ENCODE measurements at places on chromosomes 2 and 18.

DNA sequence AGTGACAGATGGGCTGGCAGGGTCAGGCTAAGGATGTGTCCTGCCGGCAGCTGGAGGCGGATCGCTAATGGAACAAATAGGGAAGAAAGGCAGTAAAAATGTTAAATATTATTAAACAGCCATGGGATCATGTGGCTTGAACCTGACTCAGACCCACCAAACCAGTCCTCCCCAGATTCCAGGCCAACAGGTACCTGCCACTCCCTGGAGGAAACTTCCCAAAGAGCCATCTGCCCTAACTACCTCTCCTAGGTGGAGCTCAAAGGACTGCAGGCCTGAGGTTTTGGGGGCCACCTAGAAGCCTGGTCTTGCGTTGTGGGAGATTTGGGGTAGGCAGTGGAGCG is 34.3 kb downstream of the CIB4 start:
- DNase-seq: no peak

GRCh38 chr2:113734185-113734584 is 22.3 kb downstream of the SLC35F5 start:
- DNase-seq: no peak

DNA sequence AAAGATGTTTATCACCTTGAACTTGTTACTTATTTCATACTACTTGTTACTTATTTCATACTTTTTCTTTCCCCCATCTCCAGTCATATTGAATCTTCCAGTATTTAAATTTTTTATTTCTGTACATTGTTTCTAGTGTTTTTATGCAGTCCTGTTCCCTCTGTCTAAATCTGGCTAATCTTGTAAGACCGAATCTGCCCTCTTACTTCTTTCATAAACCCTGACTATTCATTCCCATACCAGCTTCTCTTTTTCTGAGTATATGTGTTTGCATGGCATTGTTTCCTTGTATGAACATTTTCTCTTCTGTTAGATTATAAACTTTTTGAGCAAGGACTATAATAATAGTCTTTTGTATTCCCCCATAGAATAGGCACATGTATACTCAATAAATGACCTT is 131.7 kb downstream of the TAF4B start:
- no peak for DNase-seq

- DNase-seq: no peak
Observed at GRCh38 chr2:36486521-36487044, 111.4 kb downstream of the FEZ2 start.

DNA sequence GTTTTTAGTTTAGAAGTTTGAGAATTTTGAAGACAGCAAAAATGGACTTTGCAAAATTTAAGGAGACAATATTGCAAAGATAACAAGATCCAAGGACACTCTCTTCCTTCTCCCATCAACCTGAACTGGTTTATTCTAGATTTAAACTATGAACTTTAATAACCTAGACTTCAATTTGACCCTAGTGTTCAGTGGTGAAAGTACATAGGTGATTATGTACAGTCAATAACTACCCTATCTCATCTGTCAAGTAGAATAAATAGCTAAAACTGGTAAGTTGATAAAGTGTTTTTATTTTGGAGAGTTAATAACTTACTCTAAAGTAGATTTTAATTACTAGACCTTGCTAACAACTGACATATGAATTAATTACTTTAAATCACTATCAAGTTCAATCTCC is 52.9 kb upstream of the NFE2L2 start:
- DNase-seq: no peak

GRCh38 chr2:1082456-1083205 is 132.0 kb downstream of the SNTG2 start:
- DNase-seq: no peak

DNA sequence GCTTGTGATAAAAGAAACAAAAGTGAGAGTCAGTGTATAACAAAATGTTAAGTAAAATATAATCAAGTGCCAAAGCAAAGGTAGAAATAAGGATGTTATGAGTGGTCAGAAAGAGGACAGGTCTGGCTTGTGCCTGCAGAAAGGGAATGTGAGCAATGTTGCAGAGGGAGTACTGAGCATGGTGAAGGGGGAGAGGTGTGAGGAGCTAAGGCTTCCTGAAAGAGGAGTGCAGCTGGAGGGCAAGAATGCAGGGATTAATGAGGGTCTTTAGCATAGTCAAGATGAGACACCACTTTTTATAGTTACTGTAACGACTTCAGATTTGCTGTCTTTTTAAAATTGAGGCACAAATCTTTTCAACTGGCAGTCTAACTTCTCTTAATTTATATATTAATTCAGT is 22.0 kb upstream of the FIGN start:
- no peak for DNase-seq

DNA sequence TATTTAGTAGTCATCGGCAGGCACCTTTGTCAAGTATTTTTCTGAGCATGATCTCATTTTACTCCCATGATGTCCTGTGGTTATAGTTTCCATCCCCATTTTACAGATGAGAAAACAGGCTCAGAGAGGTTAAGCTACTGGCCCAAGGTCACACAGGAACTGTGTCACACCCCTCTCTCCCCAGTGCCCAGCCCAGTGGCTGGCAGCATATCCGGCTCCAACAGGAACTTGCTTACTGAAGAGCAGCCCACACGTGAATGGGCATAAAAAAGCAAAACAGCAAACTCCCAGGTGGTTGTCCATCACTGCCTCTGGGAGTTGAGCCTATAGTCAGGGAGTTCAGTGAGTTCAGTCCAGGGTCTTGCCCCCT is 8.3 kb upstream of the KLF11 start:
- no peak for DNase-seq

GRCh38 chr2:72713857-72714256 is 112.0 kb downstream of the EXOC6B start:
- DNase-seq: no peak

DNA sequence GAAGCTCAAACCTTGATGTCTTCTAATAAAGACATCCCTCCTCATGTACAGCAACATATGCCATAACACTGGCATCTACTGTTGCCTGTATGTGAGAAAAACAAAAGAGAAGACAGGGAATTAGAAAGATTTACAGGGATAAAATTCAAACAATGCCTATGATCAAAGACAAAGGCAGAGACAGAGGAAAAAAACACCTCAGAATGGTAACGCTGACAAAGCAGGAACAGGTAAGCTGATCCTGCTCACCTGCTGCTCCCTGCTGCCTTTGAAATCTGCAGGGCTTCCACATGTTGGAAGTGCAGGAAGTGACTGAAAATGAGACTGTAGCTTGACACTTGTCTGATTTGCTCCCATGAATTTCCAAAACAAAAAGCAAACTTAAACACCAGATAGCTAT is 90.2 kb upstream of the DNAJC10 start:
- DNase-seq: no peak

- DNase-seq: no peak
Observed at GRCh38 chr18:70494524-70494923, 205.7 kb downstream of the SOCS6 start.

DNA sequence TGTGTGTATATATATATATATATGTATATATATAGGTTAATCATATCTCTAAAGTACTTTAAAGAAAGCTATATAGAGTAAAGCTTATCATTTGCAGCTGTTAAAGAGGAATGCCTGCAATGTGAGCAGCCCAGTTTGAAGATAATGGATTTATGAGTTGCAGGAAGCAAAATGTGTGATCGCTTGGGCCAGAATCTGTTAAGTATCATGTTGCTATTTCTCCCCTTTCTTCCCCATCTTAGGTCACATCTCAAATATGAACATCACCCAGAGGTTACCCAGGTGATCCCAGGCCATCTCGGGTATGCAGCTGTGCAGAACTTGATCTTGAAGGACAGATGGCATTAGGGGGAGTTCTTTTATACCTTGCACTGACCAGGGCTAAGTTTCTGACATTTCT is 316.5 kb downstream of the MTX2 start:
- DNase-seq: no peak

DNA sequence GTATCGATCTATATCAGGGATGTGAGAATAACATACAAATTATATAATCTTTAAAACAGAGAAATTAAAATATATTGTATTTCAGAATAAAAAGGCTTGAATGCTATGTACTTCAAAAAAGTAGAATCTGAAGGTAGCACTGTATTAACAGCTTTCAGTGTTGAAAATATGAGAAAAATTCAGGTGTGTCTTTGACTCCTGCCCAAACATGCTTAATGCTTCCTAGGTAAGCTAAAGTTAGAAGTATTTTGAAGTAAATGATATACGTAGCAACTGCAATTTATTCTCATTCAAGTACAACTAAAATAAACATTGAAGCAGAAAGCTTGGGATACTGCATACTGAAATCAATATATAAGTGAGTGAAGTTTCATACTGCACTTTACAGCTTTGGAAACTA is 1082.0 kb upstream of the ACVR2A start:
- DNase-seq: no peak

DNA sequence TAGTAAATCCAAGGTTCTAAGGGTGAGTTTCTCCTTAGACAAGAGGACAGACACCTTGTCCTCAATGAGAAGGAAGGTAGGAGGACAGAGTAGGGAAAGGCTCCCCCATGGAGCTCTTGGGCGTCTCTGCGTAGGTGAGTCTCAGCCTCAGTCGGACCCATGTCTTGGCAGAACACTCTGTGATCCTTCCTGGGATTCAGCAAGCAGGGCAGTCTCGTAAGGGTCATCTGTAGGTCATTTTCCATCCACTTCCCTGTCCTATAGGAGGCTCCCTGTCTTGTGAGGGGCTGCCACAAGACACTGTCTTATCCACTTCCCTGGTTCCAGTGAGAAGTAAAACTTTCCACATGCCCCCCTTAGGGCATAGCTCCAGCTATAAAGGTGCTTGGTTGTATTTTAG is 122.6 kb upstream of the TWIST2 start:
- no peak for DNase-seq

DNA sequence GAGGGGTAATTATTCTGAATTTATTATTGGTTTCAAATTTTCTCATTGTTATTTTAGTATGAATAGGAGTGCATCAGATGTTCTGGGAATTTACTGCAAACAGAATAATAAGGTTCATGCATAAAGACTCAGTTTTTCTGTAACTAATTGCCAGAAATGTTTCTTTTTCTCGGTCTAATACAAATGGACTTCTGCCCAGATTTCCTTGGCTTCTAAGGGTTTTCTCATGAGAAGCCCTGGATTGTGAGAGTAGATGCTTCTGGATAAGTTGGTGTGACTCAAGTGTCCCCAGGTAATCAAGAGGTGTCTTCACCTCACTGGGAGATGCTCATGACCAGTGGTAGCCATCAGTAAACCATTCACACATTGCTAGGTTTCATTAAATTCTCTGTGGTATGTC is 78.5 kb downstream of the CCDC85A start:
- DNase-seq: no peak

GRCh38 chr2:168211664-168212163 is 35.7 kb downstream of the STK39 start:
- no peak for DNase-seq

DNA sequence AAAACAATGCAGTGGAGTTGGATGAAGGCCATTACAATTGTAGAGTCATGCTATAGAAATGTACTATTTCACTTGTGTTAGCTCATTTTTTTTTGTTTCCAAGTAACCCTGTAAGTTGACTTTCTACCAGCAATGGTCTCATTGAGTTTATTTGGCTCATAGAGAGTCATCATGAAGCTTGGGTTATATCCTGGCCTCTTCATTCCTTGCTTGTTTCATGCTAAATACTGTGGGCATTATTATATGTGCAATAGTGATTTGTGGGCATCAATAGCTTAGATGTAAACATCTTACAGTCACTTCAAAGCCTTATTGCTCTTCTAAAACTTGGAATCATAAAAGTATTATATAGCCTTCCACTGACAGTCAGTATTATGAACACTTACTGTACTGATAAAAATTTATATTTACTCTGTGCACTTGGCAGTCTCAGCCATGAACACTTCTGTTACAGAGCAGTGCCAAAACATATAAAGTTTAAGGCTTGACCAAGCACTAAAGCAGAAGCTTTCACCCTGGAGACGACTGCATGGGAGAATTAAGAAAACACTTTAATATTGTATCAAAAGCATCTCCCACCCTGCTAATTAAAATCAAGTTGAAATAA is 751.2 kb downstream of the SATB2 start:
- DNase-seq: no peak

DNA sequence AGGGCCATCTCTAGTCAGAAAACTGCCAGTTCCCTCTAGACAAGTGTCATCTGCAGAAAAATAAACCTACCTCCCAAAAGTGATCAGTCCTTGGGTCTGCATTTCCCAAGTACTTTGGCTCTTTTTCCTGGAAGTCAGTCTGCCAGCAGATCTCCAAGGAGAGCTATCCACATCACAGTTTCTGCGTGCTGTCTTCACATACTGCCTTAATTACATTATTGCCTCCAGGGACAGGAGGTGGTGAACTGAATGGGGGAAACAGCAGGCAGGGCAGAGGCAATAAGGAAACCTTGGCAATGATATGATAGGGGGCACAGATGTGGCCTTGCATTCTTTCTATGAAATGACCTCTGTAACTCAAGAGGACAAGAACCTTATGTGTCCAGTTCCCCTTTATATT is 105.9 kb upstream of the SIX2 start:
- DNase-seq: no peak

DNA sequence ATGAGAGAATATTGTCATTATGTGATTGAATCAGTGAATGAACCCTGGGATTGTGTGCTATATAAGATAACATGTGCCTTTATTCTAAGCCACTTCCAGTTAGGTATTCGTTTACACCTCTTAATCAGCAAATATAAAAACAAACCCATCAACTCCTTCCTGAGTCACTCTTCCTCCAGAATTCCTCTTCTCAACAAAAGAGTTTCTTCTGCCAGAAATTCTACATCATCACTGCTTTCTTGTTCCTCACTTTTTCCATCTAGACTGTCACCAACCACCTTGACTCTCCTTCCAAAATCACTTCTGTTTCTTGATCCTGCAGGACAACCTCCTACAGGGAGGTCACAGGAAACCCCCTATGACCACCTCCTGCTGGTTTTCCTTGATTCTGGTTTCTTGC is 261.4 kb downstream of the CYP26B1 start:
- no peak for DNase-seq

- DNase-seq: no peak
Observed at GRCh38 chr2:28506112-28506910, 10.5 kb downstream of the PLB1 start.

GRCh38 chr18:23900994-23901393 is 113.6 kb upstream of the TTC39C start:
- no peak for DNase-seq

- DNase-seq: no peak
Observed at GRCh38 chr18:5543773-5544389, at the start of gene EPB41L3. Gene EPB41L3, minus strand, starts transcription at chr18:5543997. Its CDS starts 54,814 bp downstream, at chr18:5489183.

DNA sequence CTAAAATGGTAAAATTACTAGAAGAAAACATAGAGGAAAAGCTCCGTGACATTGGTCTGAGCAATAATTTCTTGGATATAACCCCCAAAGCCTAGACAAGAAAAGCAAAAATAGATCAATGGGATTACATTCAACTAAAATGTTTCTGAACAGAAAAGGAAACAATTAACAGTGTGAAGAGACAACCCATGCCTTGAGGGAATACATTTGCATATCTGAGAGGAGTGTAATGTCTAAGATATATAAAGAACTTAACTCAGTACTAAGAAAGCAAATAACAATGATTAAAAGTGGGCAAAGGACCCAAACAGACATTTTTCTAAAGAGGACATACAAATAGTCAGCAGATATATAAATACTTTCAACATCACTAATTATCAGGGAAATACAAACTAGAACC is 206.2 kb downstream of the VAPA start:
- DNase-seq: no peak

- peak; percentile 8 for DNase-seq
Observed at GRCh38 chr2:213021971-213022899, 129.2 kb downstream of the IKZF2 start.

- no peak for DNase-seq
Observed at GRCh38 chr2:167258712-167259111, 370.4 kb downstream of the XIRP2 start.
